ENCODE measurements at places on chromosomes 7 and 10. TPM values are rescaled to one million over a fixed set of nuclear protein-coding genes. Genes with fewer than 3 reads are reported as not detected.
A peak's percentile ranks its signal among the peaks of the same experiment; 100 is the strongest.

LIPJ gene
- 0.59 TPM for total RNA-seq

TMEM196 gene
- total RNA-seq: not detected

ELAPOR2 gene
- total RNA-seq: 15.8 TPM

LIPF gene
- total RNA-seq: not detected

OR2A7 gene
- total RNA-seq: 3.2 TPM

FAM25G gene
- not detected for total RNA-seq

CDNF gene
- total RNA-seq: 9.1 TPM

- DNase-seq: no peak
These were observed 9.7 kb upstream of the TARP start for GRCh38 chr7:38283107-38283506.

GRCh38 chr10:46019177-46019528 lies 11.3 kb downstream of the NCOA4 start:
- no peak for DNase-seq

- no peak for DNase-seq
These were observed 13.7 kb upstream of the ANKRD22 start for GRCh38 chr10:88865281-88865876.

GRCh38 chr10:97278491-97278989 lies 13.9 kb downstream of the ARHGAP19 start:
- no peak for DNase-seq

GRCh38 chr10:75592791-75593643 lies 161.6 kb downstream of the LRMDA start:
- DNase-seq: peak; percentile 48

- no peak for DNase-seq
These were observed 226.4 kb downstream of the BAMBI start for GRCh38 chr10:28903736-28904135.

DNA sequence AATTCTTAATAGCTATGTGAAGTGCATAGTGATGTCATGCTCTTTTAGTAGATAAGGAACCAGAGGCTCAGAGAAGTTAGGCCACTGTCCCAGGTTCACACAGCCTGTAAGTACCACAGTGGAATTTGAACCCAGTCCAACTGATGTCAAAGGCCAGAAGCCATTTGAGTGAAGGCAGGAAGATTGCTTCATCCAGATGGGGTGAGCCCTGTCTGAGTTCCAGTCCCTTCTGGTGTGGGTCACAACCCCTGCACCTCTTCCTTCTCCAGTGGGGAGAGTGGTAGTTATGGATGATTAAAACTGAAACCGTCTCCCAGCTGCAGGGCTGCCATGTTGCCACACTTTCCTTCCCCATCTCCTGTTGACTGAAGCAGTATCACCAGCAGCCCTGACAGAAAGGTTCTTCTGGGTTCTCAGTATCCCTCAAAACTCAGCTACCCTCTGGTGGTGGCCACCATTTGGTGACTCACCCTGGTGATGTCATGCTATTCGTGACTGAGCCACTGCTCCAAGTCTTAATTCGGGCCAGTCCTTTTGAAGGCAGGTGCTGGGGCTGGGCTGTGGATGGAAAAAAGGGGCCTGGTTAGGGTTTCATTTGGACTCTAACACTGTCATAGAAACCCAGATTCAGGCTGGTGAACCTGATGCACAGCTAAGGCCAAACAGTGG lies 1.5 kb upstream of the C10orf95 start:
- DNase-seq: no peak

- DNase-seq: no peak
These were observed 75.3 kb downstream of the MTPN start for GRCh38 chr7:135901585-135902540.

GRCh38 chr7:33400214-33400538 lies 270.8 kb downstream of the BBS9 start:
- DNase-seq: no peak

GRCh38 chr10:103683851-103684250 lies 171.5 kb downstream of the SH3PXD2A start:
- DNase-seq: no peak

- DNase-seq: no peak
These were observed 68.0 kb upstream of the ZNF438 start for GRCh38 chr10:31099664-31100063.

GRCh38 chr10:72162978-72163377 lies 52.8 kb upstream of the ANAPC16 start:
- DNase-seq: no peak

DNA sequence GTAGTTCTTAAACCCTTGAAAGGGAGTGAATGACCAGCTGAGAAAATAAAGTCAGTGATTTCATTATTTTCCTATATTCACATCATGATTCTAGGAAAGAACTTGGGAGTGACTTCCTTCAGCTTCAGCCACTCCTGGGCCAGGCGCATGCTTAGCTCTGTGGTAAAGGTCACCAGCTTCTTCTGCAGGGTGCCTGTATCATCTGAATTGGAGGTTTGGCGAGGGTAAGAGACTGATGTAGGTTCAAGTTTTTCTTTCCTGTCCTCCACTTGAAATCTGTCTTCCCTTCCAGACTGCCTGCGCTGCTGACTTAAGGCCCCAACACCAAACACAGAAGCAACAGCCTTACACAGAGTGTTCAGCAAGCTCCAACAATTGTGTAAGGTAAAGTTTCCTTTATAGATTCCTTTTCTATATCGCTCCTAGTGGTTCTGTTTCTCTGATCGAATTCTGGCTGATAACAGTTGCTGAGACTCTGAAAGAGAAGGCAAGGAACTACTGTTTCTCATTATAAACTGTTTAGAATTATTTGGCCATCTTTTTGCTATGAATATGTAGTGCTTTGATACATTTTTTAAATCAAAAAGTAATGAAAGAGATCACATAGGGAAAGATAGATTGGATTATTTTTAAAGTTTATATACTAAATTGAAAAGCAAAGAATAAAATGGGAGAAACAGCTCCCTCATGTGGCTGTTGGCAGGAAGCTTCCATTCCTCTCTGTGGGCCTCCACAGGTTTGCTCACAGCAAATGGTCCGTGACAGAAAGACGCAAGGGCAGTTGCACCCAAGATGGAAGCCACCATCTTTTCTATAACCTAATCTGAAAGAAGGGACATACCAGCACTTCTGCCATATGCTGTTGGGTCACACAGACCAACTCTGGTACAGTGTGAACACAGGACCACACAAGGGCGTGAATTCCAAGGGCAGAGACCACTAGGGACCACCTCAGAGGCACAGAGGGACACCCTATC lies 14.0 kb downstream of the GATAD1 start:
- DNase-seq: no peak

GRCh38 chr10:96664563-96664962 lies 55.8 kb downstream of the PIK3AP1 start:
- no peak for DNase-seq

- no peak for DNase-seq
These were observed 201.1 kb downstream of the WDR37 start for GRCh38 chr10:1257274-1257673.

DNA sequence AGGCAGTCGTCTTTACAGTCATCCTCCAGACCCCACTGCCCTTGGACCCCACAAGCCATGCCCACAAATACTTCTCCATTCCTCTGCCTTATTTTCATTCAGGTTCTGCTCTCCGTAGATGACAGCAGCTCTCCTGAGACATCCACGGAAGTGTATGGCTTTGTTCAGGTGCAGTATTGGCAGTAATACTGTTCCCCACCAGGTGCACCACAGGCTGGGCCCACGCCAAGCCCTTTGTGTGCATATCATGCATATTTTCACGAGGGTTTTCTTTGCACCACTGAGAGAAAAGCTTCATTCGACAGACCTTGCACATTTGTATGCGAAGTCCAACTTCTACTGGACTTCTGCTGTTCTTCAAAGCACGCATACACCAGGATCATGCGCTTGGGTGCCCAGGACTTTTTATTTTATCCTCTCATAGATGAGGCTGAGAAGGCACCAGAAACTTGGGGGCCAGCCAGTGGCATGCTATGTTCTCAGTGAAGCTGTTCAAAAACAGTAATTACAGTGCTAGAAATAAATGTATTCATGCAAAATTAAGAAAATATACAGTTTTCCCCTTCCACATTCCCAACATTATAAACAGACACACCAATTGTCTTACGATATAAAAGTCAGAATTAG lies 37.8 kb upstream of the PITRM1 start:
- DNase-seq: no peak

DNA sequence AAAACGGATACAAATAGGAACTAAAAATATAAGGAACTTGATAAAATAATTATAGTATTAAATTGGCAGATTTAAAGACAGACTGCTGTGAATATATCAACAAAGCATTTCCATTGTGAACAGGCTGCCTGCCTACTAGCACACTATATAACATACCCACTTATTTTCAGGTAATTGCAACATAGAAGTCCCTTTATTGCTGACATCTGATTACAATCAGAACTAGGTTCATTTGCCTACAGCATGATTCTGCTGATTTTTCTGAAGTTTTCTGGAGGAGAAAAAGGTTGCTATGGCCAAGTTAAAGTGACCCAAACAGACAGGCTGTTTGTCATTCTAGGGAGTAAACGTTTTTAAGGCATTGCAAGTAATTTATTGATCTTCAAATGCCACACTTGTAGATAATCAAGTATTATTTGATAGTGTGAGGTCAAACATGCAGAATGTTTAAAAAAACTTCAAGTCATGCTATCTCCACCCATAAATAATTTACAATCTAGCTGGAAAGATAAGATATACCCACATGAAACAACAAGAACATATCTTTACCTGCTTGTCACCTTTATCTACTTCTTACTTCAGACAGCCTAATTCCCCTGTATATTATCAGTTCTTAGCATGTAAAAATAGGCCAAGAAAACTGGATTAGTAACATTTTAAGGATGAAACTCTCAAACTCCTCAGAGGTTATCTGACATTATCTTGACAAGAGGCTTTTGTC lies 40.5 kb downstream of the MTPN start:
- DNase-seq: no peak

DNA sequence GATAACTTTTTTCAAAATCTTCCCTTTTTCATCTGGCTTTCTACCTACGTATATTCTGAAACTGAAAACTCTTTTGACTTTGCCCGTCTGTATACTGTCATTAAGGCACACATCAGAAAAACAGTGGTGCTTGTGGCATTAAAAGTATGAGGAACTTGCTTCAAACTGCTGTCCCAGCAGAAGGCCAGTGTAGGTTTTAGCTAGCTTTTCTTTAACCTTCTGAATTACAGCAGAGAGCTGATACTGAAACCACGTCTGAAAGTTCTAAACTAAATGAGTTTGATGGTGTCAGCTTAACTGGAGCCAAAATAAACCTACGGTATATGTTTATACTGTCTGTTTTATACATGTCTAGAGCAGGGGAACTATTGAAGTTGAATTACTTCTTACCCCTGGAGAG lies 283.4 kb downstream of the TFEC start:
- no peak for DNase-seq

DNA sequence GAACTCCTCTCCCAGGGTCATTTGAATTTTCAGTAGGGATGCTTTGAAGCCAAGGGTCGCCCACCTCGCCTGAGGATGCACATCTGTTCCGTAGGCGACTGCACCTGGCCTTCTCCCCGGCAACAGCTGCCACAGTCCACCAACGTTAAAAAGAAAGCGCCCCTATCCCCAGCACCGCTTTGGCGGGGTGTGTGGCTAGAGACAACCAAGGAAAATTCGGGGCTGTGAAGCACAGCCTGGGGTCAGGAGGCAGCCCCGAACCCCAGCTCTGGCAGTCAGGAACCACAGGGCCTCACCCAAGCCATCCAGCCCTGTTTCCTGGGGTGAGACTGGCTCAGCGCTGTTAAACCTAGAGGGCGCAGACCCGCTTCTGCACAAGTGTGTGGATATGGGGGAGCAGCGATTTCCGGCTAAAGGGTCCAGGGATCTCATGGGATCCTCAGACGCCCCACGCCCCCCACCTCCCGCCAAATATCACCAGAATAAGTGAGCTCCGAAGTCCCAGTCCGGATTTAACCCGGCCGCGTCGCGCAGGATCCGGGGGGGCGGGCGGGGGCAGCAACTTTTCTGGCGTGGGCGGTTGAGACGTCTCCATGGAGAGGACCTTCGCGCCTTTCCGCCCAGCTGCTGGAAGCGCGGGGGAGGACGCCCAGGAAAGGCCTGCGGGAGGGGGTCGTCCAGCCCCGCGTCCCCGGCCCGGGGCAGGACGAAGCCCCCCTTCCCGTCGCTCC lies 822 bp downstream of the ZC3HAV1L start:
- peak; percentile 38 for DNase-seq

GRCh38 chr10:78650122-78650521 lies 418.6 kb upstream of the ZMIZ1 start:
- DNase-seq: no peak

DNA sequence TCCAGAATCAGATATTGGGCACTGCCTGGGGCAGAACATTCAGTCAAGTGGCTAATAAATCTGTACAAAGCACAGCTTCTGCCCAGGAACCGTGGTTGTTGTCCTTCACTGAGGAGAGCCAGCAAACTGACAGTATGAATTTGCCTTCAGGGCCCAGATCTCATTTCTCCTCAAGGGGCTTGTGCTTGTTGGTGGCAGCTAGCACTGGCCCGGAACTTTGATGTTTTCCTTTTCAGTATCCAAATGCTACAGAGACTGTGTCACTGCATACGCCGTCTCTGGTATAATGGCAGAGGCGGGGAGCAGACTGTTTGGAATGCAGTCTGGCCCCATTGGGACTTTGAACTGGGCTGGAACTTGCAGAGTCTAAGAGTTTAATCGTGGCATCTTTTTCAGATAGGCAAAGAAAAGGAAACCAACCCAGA lies 30.4 kb upstream of the ADD3 start:
- DNase-seq: no peak

GRCh38 chr7:139441961-139442360 lies 41.5 kb downstream of the KLRG2 start:
- DNase-seq: no peak

- no peak for DNase-seq
These were observed 28.9 kb downstream of the GNA12 start for GRCh38 chr7:2814946-2815874.

GRCh38 chr7:91206361-91206960 lies 57.8 kb upstream of the FZD1 start:
- no peak for DNase-seq

- DNase-seq: no peak
These were observed 743 bp downstream of the MKI67 start for GRCh38 chr10:128125416-128125943.

Measured in uterus (tissue), 4 donors.